ENCODE measurements at places on chromosomes 16 and 17.

GRCh38 chr17:75738218-75738802, 17.1 kb downstream of the ITGB4 start:
- DNase-seq, result no peak

DNA sequence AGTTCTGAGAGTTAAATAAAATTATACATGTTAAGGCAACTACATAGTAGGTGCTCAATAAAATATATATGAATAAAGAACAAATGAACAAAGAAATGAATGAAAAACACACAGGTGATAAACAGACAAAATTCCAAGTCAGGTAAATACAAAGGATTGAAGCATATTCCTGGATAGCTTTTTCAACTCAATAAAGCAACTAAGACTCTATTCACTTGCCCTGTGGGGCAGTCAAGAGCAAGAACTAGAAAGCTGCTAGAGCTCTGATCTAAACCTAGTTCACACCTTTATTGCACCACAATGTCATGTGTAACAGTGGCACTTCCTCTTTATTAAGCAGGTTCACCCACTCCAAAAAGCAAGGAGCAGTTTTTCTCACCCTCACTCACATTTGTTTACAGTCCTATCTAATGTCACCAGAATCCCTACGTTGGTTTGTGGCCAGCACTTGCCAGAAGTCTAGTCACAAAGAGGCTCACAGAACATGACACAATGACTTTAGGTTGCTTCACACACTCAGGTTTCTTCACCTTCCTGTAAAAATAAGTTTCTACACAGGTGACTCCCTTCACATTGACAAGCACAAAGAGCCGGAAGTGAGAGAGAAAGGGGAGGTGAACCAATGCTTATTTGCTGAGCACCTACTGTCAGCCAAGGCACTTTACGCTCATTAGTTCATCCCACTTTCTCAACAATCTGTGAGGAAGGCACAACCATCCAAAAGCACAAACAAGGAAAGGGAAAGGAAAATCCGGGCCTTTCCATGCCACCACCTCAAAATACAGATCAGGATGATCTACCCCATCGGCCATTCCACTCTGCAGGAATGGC, 70.8 kb downstream of the XPO6 start:
- DNase-seq, result no peak

- DNase-seq, result no peak
Observed at GRCh38 chr16:8964462-8964861, 756 bp upstream of the USP7 start.

DNA sequence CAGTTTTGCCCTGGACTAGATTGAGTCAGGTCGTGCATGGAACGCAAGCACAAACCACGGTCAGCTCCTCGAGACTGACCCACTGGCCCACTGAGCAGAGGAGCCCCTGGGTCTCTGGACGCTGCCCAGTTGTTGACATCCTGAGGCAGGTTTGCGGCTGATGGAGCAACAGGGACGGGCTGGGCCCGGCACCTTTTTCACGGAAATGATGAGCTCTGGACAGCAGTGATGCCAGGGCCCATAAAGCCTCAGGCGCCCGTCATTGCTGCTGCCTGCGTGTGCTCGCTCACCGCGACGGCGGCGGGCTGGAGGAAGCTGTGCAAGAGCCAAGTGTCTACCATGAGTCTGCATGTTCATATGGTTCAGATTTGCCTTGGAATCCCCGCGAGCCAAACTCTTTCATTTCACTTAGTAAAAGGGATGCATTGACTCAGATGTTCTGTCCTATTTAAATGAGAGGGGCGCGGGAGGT, 30.8 kb upstream of the CRISPLD2 start:
- no peak for DNase-seq

- DNase-seq, result no peak
Observed at GRCh38 chr17:8188263-8188839, 1.6 kb downstream of the BORCS6 start.

DNA sequence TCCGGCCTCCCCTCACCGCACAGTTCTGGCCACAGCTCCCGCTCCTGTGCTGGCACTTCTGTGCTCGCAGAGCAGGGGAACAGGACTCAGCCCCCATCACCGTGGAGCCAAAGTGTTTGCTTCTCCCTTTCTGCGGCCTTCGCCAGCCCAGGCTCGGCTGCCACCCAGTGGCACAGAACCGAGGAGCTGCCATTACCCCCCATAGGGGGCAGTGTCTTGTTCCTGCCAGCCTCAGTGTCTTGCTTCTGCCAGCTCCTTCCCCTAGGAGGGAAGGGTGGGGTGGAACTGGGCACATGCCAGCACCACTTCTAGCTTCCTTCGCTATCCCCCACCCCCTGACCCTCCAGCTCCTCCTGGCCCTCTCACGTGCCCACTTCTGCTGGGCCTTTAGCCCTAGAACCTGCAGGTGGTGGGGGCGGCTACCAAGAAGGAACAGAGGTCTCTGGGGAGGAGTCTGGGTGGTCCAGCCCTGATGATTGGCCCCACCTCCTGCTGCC, 645 bp upstream of the ELMO3 start:
- DNase-seq, result no peak

DNA sequence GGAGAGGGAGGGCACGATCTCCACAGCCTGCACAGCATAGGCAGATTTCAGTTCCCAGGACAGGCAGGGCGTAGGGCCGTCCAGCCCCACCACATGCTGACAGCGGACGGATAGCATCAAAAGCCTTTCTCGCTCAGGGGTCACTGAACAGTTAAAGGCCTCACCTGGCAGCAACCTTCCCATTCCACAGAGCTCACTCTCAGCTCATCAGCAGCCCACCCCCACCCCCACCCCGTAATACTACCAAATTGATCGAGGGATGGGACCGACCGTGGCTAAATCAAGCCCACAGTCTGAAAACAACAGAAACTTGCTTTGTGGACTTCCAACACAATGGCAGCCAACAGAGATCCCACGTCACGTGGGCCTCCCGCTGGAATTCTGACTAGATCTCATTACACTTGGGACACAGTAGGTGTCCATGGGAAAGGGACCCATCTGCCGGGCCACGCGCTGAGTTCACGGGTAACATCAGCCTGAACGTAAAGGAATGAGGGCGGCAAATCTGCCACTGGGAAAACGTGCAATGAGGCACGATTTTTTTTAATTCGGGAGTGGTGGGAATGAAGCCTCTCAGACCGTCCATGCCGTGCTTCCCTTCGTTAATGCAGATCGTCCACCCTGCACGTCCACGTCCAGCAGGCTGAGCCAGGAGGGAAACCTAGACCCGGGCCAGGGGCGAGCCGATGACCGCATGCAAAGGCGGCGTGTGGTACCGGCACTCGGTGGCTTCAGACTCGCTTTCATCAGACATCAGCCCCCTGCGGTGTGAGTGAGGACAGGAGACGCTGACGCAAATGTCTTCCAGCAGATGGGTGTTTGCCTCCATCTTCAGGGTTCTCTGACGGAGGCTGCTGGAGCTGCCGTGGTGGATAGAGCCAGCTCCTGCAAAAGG, 92.1 kb downstream of the TBC1D16 start:
- DNase-seq, result no peak

DNA sequence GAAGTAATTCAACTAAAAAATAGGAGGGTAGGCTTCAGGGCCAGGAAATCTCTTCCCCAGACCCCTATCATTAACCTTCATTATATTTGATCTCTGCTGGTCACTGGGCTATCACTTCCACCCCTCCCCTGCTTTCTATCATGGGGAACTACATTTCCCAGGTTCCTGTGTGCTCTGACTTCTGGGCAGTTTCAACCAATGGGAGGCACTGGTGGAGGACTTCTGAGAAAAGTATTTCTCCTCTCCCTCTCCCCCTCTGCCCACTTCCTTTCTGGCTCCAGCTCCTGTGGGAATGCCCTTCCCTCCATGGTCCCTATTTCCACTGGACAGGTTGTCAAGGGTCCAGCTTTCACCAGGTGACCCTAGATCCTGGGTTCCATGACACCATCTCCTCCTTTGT, 364.4 kb downstream of the C16orf95 start:
- DNase-seq, result peak; percentile 44

DNA sequence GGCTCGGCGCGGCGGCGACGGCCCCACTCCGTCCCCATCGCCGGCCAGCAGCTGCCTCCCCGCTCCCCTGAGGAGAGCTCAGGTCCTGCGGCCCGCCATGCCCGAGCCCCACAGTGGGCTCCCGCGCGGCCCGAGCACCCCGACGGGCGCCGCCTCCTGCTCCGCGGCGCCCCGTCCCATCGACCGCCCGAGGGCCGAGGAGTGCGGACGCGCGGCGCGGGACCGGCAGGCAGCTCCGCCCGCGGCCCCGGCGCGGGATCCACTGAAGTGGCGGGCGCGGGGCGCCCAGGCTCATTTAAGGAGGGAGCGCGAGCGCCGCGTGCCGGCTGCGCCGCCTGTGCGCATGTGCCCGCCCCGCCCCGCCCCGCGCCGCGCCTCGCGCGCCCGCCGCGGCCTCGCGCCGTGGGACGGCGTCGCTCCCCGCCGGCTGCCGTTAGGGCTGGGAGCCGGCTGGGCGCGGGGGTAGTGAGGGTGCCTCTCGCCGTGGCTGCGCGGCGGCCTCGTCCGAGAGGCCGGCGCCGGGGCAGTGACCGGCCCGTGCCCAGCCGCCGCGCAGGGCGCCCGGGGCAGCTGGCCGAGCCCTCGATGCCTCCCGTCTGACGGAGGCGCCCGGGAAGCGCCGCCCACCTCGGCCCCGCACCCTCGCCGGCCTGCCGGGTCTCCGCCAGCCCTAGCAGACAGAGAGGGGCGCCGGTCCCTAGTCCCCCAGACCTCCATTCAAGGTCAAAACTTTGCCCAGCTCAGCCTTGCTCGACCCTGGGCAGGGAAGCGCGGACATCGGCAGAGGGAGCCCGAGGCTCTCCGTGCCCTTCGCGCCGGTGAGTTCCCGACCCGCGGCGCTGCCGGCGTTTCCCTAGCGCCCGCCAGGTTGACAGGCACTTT, at the start of gene NETO2:
NETO2 (minus strand) TSS at position 269 of the 882 bp plus-strand sequence. CDS start 333 bp downstream, outside the sequence.
- DNase-seq, result peak; percentile 50

- no peak for DNase-seq
Observed at GRCh38 chr16:84544031-84544773, 39.7 kb upstream of the MEAK7 start.

DNA sequence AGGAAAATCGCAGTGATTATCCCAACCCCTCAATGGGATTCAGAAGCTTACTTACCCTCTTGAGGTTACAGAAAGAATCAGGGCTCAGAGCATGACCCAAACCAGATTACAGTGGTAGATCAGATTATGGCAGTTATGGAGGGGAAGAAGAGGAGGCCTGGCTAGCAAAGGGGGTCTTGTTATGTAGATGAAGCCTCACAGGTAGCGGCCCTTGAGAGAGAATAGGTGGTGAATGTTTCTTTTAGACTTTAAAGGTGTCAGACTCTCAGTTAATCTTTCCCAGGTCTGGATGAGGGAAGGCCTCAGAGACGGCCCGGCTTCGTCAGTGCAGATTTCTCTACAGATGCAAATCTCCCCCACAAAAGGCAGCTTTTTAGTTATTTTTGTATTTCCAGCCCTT, 15.6 kb downstream of the RNF112 start:
- DNase-seq, result no peak

DNA sequence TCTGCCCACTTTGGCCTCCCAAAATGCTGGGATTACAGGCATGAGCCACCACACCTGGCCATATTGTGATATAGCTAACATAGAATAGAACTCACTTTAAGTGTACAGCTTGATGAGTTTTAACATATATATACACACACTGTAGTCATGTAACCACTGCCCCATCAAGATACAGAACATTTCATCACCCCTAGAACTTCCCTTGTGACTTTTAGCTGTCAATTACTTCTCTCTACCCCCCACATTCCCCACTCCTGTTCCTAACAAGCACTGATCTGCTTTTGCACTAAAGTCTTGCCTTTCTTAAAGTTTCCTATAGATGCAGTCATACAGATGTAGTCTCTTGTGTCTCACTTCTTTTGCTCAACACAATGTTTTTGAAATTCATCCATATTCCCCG, 93.1 kb downstream of the PITPNC1 start:
- no peak for DNase-seq
